Iris pigment epithelial cell (primary cell): ENCODE measurements at places on chromosomes 1 and 21.

DNA sequence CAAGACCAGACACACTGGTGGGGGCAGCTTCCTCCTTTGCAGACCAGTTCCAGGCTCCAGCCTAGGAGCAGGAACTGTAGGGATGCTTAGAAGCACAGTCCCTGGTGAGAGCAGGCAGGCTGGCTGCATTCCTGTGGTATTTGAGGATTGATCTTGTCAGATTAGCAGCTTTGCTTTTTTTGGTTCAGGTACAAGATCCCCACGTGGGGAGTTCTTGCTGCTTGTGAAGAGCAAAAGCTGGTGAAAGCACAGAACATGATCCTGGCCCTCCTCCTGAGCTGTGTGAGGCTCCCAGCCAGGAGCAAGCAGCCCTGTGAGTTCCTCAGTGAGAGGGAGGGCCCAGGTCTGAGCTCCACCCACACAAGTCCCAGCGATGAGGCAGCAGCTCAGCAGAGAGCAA, 75.3 kb upstream of the ARTN start:
- DNase-seq = peak; percentile 99

- DNase-seq = no peak
Measured at GRCh38 chr1:176904057-176904751, 260.3 kb downstream of the ASTN1 start.

DNA sequence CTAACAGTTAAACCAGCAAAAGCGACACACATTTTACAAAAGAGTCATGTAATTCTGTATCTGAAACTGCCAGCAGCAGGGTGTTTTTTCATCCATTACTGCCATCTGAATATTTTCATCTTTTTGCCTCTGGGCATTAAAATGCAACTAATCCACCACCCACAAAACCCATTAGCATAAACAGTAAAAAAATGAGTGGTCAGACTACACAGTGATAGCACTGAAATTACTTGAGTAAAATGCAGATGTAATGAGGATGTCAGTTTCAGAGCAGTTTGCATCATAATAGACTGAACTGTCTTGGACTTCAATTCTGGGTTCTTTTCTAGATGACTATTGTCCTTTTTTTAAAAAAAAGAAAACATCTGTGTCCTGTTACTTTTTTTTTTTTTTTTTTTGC, 132.3 kb downstream of the GABPA start:
- DNase-seq = no peak

DNA sequence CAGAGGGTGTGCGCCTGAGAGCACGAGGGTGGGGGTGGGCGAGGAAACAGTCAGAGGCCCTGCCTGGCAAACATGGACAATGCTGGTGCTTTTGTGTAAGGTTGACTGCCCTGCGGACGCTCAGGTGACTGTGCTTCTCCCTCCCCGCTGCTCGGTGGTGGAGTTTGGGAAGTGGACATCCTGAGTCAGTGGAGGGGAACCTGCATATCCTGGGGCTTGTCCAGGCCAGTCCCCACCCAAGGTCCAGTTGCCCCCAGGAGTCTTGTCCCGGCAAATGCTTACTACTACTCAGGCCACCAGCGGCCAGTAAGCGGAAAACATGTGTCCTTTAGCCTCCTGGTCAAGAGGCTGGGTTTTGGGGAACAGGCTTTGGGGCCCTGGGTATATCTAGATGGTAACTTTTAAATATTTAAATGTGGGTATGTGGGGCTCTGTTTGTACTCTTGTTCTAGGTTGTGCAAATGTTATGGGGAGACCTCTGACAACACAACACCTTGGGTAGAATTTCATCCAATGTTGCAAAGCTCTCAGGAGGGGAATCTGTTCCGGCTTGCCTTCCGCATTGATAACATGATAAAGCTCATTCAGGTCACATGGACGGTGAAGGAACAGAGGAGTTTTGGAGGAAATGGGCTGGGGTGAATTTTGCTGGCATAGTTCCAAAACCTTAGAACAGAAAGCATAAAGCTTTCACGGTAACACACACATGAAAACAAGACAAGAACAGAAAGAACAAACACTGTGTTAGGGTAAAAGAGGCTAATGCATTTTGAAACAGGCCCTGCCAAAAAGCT, 364.9 kb downstream of the PRDM2 start:
- DNase-seq = no peak

- DNase-seq = no peak
Measured at GRCh38 chr1:15755021-15755645, 3.5 kb upstream of the FBLIM1 start.

DNA sequence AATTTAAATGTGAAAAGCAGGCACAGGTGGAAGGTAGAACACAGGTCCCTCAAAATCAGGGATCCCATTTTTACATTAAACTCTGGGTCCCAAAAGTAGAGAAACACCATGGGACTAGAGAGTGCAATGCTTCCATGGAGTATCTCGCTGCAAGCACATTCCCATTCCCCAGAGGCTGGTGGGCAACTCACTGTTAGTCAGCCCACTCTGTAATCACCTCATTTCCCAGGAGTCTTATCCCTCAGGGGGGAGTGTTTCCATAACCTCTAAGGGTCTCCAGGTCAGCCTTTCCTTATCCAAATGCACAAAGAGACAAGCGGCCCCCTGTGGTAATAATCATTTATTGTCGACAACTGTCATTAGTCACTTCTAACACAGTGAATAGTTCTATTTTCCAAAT, 490.1 kb upstream of the LRRC7 start:
- DNase-seq = no peak

DNA sequence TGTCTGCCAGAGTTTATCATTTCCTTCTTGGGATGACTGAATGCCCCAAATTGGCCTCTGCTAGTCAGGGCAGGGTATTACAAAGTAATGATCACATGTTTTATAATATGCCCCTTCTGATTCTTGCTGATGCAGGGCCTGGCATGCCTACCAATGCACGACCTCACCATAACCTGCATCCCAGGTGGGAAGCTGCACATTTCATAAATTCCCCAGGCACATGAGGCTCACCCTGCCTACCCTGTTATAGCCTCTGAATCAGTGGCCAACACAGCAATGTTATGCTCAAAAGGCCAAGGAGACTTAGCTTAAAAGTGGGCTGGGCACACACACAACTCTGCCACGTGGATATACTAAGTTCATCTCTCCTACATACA, 28.0 kb upstream of the XPR1 start:
- DNase-seq = no peak

DNA sequence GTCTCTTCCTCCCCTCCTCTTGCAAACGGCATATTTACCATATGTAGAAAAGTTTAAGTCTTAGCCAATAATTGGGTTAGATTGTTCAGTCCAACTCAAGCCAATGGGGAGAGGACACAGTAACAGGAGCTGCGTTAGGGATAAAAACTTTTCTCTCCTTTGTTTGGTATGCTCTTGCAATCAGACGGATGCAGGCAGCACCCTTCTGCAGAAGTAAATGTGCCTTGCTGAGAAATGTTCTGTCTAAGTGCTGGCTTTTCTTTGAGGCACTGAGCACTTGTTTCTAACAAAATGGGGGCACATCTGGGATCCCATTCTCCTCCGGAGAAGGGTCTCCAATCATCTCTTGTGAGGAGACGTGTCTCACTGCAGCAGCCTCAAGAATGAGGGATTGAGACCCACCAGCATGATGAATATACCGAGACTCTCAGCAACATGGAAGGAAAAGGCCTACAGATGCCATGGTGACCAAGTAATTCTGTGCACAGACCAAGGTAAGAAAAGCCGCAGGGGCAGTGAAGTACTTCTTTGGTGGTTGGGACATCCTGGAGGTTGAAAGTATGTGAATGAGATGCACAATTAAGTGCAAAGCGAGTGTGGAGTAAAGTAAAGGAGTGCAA, 20.7 kb upstream of the GNG4 start:
- no peak for DNase-seq

- DNase-seq = peak; percentile 36
Measured at GRCh38 chr1:67213164-67213563, 46.9 kb downstream of the IL23R start.

DNA sequence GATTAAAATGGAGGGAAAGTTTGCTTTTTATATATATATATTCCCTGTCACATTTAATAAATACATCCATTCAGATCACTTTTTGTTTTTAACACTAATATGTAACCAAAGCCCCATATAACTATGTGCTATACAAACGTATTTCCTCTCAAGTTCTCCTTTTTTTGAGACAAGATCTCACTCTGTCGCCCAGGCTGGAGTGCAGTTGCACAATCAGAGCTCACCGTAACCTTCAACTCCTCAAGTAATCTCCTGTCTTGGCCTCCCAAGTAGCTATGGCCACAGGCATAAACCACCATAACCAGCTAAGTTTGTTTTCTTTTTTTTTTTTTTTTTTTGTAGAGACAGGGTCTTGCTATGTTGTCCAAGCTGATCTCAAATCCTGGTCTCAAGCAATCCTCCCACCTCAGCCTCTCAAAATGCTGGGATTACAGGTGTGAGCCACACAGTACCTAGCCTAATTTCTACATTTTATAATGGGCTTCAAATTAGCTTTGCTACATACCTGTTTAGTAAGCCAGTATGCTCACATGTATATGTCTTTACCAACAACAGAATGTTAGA, 120.0 kb downstream of the TGFBR3 start:
- DNase-seq = peak; percentile 36

DNA sequence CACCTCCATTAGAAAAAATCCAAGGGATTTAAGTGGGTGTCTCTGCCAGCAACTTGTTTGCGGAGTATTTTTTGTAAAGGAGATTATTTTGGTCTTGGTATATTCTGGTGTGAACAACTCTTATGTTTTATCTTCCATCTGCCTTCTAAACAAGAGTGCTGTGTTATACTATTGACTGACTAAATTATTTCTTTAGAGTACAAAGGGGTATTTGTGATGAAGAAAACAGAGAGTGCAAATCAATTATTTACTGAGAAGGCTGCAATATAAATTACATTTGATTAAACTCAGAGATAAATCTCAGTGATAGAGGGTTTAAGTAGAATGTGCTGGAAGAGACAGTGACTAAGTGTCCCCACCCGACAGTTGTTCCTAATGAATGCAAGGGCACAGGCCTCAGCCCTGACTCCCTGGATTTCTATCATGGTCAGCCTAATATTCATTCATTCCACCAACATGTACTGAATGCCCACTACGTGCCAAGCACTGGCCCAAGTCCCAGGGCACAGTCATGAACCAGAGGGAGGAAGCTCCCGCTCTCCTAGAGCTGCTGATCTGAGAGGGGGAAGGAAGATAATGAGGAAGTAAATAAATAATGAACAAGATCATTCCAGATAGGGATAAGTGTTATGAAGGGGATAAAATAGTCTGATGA, 196.9 kb upstream of the C8B start:
- no peak for DNase-seq

DNA sequence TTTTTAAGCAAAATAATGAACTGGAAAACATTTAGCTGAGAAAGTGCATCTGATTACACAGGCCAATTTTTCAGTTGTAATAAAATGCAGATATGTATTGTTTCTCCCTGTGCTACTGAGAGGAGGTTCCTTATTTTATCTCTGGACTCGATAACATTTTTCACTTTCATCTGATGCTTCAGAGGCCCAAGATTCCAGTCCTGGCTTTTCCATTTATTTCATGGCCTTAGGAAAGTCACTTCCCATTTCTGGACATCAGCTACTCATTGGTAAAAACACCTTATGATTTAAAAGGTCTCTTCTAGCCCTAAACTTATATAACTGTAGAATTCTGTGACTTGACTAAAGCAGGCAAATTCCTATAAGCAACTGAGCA, 203.5 kb downstream of the HHAT start:
- DNase-seq = no peak

DNA sequence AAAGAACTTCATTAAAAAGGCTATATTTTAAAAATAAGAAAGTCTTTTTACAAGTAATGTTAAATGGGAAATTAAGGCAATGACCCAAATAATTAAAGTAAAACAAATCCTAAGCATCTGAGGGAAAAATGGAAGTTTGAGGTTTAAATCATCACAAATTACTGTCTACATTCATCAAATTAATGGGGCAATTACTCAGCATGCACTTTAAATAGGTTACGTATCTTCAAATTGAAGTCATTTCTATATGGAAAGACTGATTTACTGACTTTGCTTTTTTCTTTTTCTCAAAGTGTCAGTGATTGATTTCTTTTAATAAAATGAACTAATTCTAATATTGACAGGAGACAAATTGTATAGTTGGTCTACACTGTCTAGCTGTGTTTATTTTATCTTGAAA, 1452.3 kb downstream of the NCAM2 start:
- no peak for DNase-seq

- DNase-seq = no peak
Measured at GRCh38 chr21:39533545-39534380, 79.0 kb upstream of the B3GALT5 start.
